Caudate nucleus (tissue), 63 donors: ENCODE measurements at places on chromosomes 1 and 21.

- DNase-seq: no peak
These were observed 10.0 kb downstream of the NCF2 start for GRCh38 chr1:183580281-183580682.

- peak; percentile 18 for DNase-seq
These were observed 42.2 kb upstream of the LYST start for GRCh38 chr1:235908742-235909520.

DNA sequence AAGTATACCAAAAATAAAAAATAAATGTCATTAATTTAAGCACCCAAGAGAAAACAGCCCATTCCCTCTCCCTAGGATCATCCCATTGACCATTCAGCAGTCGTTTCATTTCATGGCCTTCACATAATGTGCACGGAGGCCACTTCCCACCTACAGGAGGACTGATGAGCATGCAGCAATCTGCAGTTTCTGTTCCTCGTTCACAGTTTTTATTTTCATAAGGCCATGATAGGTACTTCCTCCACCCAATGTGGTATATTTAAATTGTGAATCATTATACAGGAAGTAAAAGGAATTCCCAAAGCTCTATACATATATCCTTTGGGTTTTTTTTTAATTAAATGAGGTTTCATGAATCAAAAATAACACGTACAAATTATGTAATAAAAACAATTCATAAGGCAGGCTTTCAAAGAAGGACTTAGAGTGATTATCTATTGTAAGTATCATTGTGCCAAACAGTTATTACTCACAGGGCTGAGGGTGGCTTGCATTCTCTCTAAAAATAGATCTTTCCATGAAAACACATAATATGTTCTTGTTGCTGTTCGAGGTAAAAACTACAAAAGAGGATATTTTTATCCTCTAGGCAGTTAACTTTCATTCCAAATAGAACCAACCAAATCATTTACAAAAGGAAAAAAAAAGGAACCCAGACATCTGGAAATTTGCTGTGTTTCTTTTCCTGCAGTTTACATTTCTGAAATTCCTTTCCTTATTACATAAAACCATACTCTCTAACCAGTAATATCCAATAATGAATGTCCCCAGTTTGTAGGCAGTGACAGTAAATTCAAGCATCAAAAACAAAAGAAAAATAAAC lies 27.5 kb upstream of the SLC44A3 start:
- no peak for DNase-seq

DNA sequence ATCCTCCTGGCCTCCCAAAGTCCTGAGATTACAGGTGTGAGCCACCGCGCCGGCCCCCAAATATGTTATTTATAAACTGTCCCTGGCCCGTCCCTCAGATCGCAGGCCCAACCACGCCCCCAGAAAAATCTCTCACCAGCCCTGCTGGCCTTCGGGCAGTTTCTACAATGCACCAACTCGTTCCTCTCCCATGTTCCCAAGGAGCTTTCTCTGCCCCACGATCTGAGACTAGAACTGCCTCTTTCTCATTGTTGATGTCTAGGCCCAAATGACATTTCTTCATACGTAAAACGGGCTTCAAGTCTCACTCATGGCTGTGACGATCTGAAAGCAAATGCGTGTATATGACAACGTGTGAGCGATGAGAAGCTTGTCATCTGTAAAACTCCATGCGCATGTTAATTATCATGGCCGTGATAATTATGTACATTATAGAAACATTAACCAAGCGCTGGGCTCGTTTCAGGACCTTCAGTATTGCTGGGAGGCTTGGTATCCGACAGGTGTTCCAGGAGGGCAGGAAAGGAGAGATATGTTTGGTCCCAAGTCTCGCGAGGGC lies 748 bp upstream of the NIPAL3 start:
- DNase-seq: no peak

- no peak for DNase-seq
These were observed 20.8 kb upstream of the JAK1 start for GRCh38 chr1:64986903-64987871.

GRCh38 chr1:220750131-220750515 lies 2.0 kb downstream of the MTARC2 start:
- no peak for DNase-seq

DNA sequence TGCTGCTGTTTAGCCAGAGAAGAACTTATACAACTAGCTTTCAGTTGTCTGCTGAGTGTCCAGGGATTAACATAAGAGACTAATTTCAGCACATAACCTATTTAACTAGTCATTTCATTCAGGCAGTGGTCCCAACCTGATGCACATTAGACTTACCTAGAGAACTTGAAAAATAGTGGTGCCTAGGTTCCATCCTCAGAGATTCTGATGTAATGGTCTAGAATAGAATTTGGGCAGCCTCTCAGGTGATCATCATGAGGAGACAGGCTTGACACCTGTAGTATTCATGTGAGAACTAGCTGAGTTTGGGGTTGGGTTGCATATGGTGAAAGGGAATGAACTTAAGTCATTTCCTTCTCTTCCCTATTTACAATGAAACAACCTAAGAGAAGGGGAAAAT lies 24.8 kb downstream of the CNST start:
- no peak for DNase-seq

- DNase-seq: no peak
These were observed 16.5 kb downstream of the SPOCD1 start for GRCh38 chr1:31799196-31799894.

GRCh38 chr21:45249626-45250025 lies 38.1 kb downstream of the POFUT2 start:
- DNase-seq: no peak

DNA sequence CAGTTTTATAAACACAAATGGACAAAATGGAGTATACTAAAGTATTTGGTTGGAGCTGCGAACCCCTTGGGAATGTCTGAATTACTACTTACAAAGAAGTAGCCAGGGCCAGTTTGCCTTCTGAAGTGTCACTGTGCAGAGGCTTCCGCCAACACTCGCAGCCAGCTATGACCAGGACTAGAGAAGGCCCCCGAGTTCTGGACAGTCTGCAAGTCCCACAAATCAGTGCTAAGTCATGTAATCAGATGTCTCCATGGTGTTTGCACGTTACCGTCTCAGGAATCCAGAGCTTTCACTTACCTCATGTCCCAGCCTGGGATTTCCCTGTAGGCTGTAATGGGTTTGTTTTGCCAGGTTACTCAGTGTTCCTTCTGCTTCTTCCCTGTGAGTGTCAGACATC lies 106.6 kb upstream of the SPAG17 start:
- DNase-seq: no peak

DNA sequence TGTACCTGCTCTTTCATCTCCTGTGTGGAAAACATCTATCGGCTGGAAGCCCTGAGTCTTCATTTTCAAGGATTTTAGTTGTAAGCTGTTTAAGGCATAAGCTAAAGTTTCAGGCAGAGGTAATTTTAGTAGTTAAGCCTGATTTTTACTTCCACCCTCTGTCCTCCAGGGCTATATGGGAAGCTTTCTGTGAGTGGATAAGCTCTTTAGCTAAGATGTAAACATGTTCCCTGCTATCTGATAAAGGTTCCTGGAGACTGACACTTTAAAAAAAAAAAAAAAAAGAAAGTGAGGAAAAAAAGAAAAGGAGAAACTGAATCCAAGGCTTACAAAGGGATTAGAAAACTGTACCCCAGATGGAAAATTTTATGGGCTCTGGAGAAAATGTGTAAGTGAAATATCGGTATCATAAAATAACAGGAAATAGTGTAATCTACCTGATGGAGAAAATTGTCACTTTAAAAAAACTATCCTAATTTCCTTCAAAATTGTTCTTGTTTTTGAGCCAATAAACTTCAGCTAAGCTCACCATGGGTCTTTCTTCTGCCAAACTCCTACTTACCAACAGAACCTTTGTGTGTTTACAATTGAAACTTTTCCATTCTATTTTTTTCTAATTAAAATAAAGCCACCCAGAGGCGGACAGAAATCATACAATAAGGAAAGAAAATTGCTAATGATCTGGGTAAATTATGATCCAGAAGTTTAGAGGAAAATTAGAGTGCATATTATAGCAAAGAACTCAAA lies 180.5 kb downstream of the TGFB2 start:
- no peak for DNase-seq

DNA sequence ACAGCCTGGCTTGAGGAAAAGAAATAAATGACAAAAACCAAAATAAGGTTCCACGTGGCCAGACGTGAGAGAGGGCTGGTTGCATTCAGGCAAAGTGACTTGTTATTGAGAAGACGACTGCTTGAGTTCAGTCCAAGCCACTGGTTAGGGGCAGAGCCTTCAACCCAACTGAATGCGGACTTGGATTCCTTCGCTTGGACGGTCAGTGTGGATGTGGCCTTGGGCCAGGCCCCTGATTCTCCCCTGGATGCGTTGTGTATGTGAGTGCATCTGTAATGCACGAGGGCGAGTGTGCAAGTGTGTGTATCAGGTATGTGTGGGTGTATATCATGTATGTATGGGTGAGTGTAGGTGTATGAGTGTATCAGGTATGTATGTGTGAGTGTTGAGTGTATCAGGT lies 1.9 kb downstream of the PLA2G2F start:
- DNase-seq: no peak

- DNase-seq: no peak
These were observed 1621.1 kb downstream of the MRPL39 start for GRCh38 chr21:23986214-23986613.

DNA sequence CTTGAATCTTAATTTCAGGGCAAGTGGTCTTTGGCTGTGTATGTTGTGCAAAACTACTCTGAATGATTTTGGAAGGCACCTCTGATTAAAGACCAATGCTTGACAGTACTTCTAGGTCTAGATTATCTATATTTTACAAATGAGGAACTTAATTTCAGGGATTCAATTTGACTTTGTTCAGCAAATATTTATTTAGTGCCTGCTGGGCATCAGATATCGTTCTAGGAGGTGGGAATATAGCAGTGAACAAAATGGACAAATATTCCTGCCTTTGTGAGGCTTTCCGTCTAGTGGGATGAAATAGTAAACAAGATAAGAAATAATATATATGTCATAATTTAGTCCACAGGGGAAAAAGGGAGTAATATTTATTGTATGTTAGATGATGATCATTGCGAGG lies 4.7 kb downstream of the ZNF326 start:
- DNase-seq: no peak

DNA sequence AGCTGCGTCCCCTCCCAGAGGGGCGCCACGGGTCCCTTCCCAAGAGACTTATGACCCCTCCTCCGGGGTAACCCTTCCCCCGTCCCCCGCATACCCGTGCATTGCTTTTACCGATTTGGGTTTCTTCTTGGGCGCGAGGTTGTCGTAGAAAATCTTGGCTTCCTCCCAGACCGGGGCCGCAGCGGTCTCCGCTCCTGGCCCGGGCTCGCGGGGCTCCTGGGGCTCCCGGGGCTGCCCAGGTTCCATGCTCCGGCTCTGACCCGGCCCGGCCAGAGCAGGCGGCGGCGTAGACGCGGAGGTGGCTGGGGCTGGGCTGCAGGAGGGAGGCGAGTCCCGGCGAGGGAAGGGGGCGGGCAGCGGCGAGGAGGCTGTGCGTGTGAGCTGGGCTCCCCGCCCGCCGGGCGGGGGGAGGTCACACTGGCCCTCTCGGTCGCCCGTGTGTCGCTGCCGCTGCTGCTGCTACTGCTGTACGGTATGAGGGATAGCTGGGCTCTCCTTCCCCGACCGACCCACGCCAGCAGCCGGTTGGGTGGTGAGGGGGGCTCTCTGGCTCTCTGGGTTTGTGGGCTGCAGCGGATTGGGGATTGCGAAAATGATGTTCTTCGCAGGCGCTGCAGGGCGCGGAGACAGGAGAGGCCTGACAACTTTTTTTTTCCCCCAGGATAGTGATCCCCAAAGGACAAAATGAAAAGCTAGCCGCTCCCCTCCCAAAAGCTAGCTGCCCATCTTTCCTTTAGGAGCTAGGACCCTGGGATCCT lies at the start of gene NT5C1A:
NT5C1A (minus strand) TSS at position 315 of the 758 bp plus-strand sequence; CDS start at position 246, 69 bp downstream.
- DNase-seq: no peak

GRCh38 chr1:157404614-157405013 lies 147.7 kb downstream of the FCRL5 start:
- DNase-seq: no peak

- no peak for DNase-seq
These were observed 55.8 kb upstream of the RC3H1 start for GRCh38 chr1:174077749-174078490.

GRCh38 chr1:109498161-109498801 lies 4.4 kb downstream of the CYB561D1 start:
- peak; percentile 66 for DNase-seq

DNA sequence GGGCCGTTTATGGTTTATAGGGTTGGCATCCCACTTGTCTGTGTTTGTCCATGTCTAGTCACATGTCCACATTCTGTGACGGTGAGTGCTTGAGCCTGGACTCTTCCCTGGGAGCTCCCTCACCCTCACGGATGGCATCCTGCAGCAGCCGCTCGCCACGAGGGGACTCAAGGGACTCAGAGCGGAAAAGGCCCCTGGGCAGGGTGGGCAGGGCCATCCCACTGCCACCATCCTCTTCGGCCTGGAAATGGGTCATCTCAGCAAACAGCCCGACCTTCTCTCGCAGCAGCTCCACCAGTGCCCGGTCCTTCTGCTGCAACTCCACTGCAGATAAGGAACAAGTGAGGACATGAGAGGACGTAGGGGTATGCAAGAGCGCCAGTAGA lies 11.1 kb downstream of the RXFP4 start:
- no peak for DNase-seq

DNA sequence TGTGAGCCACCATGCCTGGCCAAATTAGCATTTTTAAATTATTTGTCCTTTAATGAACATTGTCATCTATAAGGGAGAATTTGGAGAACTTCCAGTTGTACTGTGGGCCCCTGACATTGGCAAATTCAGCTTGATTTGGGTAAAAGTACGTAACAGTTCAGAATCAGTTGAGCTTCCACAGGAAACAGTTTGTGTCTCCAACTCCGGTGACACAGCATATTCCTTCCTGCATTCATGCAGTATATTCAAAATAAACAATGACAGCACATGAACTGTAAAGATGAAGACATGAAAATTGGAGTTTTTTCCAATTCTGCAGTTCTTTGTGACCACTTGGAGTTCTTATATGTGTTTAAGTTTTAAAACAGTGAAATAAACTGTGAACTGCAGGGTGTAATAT lies 28.2 kb downstream of the RNF220 start:
- DNase-seq: no peak

DNA sequence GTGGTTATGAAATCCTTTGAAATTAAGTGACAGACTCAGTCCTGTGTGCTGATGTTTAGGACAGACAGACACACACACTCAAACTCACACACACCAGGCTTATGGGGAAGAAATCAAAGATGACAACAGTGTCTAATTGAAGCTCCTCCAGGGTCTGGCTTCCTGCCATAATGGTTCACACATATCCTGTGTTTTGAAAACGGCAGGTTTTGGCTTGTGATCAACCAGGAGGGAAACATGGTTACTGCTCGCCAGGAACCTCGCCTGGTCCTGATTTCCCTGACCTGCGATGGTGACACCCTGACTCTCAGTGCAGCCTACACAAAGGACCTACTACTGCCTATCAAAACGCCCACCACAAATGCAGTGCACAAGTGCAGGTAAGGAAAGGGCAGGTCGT lies 4.6 kb downstream of the MTARC1 start:
- no peak for DNase-seq

GRCh38 chr1:171134204-171134923 lies 43.7 kb downstream of the FMO3 start:
- DNase-seq: no peak

GRCh38 chr1:109620401-109620791 lies 759 bp downstream of the AMPD2 start:
- DNase-seq: no peak

GRCh38 chr1:211648980-211649934 lies 26.2 kb downstream of the NEK2 start:
- DNase-seq: no peak

- no peak for DNase-seq
These were observed 59.1 kb downstream of the NME7 start for GRCh38 chr1:169308313-169309039.

GRCh38 chr1:191371626-191372025 lies 786.6 kb upstream of the RGS18 start:
- no peak for DNase-seq

- no peak for DNase-seq
These were observed 268.1 kb downstream of the SEC16B start for GRCh38 chr1:177701654-177702353.
